ENCODE measurements at places on chromosomes 3 and 15.

DNA sequence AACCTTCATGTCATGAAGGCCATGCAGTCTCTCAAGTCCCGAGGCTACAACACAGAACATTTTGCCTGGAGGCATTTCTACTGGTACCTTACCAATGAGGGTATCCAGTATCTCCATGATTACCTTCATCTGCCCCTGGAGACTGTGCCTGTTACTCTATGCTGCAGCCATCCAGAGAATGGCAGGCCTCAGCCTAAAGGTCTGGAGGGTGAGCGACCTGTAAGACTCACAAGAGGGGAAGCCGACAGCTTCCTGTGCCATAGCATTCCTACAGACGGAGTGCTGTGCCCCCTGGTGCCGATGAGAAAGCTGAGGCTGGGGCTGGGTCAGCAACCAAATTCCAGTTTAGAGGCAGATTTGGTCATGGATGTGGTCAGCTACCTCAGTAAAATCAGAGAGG lies 51.3 kb upstream of the CADPS start:
- no peak for DNase-seq

GRCh38 chr3:178139116-178139515 lies 397.1 kb upstream of the KCNMB2 start:
- no peak for DNase-seq

DNA sequence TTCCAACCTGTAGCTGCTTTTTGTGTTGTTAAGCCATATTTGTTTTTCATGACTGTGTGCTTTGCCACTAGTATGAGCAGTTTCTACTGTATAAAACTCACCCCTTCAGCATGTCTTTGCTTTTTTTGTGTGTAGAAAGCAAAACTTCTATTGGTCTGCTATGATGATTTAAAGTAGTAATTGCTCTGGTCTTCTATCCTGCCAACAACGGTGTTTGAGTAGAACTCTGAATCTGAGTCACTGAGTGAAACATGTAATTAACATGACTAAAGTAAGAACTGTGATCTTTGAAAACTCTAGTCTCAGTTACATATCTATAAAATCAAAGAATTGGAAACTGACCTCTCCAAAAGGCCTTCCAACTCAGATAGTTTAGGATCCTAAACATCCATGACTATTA lies 133.6 kb downstream of the TPRG1 start:
- no peak for DNase-seq

GRCh38 chr3:149917124-149917667 lies 53.5 kb downstream of the PFN2 start:
- no peak for DNase-seq

- no peak for DNase-seq
Measured at GRCh38 chr3:125105116-125105515, 49.3 kb upstream of the HEG1 start.

DNA sequence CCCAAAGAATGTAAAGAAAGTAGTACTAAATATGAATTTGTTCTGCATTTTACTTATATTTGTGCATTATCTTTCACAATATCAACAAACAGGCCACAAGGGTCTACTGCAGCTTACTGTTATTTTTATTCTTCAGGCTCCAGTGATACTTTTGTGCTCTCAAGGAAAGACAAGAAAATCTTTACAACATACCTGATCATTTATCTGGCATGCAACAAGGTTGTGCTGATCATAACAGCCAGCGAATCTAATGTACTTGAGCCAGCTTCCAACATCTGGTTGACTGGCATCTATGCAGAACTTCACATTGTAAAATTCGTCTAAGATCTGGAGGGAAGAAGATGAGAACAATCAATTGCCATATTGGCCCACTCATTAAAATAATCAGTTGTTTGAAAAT lies 520.0 kb downstream of the MECOM start:
- no peak for DNase-seq

DNA sequence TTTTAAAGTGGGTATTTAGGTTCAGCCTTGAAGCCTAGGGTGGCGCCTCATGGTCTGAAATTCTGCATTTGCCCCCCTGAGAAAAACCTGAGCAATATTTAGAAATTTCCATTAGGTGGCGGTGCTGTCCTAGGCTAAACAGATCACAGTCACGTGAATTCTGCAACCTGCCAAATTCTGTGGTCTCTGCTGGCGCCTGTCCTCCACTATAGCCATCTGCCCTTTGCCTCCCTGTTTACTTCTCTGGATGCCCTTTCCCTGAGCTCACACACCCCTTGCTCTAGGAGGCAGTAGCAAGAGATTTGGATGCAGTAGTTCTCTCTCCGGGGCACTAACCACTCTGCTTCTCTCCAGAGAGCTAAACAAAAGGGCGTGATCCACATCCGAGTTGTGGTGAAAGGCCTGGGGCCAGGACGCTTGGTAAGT lies 9.1 kb downstream of the MRPS11 start:
- no peak for DNase-seq
